ENCODE measurements at places on chromosomes 2 and 18.

DNA sequence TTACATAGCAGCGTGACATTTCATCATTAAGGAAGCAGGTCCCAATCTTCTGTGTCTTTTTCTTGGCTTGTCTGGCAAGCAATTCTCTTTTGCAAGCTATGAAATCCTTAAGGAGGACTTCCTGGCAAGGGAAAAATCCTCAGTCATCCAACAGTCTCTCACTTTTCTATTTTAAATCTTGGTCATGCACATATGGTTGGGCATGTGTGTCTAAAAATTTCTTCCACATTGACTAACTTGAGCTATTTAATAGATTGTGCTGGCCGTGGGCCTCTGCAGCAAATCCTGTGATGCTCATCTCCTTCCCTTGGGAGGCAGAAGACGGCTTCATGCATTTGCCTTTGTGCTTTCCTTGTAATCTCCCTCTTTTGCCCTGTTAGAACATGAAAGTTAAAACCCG lies 634.3 kb upstream of the FANCL start:
- DNase-seq: no peak

DNA sequence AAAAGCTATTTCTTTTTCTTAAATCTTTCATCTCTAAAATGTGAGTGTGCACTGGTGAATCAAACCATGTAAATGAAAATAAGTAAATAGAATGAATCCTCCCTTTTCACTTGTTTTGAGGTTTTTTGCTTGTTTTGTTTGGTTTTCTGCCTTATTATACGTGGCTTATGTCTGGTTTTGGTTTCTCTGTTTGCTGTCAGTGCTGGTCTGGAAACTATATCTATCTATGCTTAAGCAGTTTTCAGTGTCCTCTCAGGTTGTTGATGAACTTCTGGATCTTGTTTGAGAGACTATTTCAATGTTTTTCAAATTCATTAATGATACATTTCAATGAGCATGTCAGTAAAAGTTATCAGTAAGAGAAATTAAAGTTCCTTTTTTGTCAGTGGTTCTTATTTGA lies 48.1 kb upstream of the TNFRSF11A start:
- no peak for DNase-seq

- DNase-seq: no peak
Observed at GRCh38 chr2:64836566-64836965, 152.6 kb upstream of the SLC1A4 start.

- DNase-seq: no peak
Observed at GRCh38 chr2:226799211-226799975, at the start of gene IRS1. Gene IRS1, minus strand, starts transcription at chr2:226799820. Its CDS starts 1,082 bp downstream, at chr2:226798738.

GRCh38 chr18:7728297-7728696 lies 161.2 kb downstream of the PTPRM start:
- DNase-seq: no peak

DNA sequence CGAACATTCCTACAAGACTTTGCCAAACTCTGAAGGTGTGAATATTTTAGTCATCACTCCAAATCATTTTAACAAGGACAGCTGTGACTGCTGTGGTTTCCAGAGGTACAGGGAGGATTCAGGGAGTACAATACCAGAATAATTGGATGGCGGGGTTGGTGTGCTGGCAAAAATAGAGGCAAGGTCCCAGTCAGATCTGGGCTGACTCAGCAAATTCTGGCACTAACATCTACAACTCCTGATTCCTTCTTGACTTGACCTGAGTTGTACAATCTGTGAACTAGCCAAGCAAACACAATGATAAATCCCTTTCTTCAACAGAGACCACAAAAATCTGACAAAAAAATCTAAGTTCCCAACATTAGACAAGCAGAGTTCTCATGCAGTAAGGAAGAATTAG lies 40.4 kb downstream of the RMP24 start:
- no peak for DNase-seq

GRCh38 chr2:193876980-193877379 lies 1682.2 kb upstream of the TMEFF2 start:
- no peak for DNase-seq

- no peak for DNase-seq
Observed at GRCh38 chr2:88090446-88091283, 23.0 kb downstream of the SMYD1 start.

GRCh38 chr18:5452943-5453443 lies 90.8 kb downstream of the EPB41L3 start:
- DNase-seq: no peak

DNA sequence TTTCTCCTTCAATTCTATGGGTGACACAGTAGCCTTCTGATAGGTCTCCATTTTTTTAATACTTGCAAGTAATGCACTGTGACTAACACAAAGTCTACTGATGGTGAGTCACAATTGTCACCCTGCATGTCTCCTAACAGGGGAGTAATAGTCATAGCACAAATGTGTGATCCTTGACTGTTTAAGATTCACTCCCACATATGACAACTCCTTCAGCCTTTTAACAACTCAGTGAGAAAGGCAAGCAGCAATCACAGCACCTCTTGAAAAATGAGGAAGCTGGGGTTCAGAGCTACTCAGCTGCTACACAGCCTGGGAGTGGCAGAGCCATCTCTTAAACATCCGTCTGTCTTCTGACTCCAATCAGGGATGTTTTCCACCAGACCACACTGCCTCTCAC lies 63.8 kb downstream of the EHD3 start:
- DNase-seq: no peak

All from AG04449 (cell line).